ENCODE measurements at places on chromosomes 7 and 10. TPM values are rescaled to one million over a fixed set of nuclear protein-coding genes. Genes with fewer than 3 reads are reported as not detected.

CCL24 gene
- not detected for total RNA-seq

MOGAT3 gene
- total RNA-seq: not detected

SLC13A4 gene
- not detected for total RNA-seq

- no peak for DNase-seq
These were observed 98.8 kb downstream of the CACNB2 start for GRCh38 chr10:18238870-18239485.

- DNase-seq: no peak
These were observed 56.2 kb upstream of the PDCD4 start for GRCh38 chr10:110815354-110816004.
